HAP-1 (cell line): ENCODE measurements at places on chromosomes 11 and 22.

- no peak for DNase-seq
These were observed 64.5 kb downstream of the AMBRA1 start for GRCh38 chr11:46529095-46529905.

GRCh38 chr11:127939000-127939399 is 648.4 kb downstream of the ETS1 start:
- no peak for DNase-seq

DNA sequence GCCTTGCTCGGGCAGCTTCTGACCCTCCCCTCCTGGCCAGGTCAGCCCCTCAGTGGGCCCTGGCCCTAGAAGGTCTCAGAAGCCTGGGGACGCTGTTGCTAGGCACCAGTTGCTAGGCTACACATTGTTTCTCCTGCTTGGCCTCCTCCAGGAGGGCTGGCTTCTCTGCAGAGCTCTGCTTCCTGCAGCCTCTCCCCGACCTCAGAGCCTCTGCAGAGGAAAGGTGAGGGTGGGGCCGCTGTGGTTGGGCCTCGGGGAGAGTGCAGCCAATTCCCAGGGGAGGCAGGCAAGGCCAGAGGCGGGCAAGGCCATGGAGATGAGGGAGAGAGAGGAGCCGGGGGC is 27.6 kb upstream of the LRRC10B start:
- DNase-seq = peak; percentile 66

DNA sequence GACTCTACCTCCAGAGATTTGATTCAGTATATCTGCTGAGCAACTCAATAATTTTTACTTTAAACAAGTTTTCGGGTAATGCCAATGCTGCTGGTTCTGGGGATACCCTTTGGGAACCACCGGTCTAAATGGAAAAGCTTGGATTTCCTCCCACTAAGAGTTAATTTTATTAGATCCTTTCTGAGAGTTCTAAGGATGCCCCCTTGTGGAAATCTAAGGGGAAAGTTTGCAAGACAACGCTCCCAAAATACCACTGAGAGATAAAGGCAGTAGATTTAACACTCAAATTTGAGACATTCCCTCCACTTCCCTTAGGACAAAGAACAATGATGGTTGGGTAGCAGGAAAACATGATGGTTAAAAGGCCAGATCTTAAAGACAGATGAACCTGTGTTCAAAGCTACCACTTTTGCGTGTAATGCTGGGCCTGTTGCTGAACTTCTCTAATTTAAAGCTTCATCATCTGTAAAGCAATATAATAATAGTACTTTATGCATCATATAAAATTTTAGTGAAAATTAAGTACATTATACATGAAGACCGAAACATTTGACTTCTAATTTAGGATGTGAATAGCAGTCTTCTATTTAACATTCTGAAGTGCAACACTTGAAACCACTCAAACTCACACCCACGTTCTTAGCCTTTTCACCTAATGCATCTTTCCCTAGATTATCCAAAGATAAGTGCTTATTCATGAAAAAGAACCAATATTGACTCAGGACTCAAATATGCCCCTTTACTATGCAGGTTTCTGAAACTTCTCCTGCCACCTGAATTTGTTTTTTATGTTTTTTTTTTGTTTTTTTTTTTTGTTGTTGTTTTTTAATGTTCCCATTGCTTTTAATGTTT is 110.1 kb upstream of the LUZP2 start:
- DNase-seq = peak; percentile 72

DNA sequence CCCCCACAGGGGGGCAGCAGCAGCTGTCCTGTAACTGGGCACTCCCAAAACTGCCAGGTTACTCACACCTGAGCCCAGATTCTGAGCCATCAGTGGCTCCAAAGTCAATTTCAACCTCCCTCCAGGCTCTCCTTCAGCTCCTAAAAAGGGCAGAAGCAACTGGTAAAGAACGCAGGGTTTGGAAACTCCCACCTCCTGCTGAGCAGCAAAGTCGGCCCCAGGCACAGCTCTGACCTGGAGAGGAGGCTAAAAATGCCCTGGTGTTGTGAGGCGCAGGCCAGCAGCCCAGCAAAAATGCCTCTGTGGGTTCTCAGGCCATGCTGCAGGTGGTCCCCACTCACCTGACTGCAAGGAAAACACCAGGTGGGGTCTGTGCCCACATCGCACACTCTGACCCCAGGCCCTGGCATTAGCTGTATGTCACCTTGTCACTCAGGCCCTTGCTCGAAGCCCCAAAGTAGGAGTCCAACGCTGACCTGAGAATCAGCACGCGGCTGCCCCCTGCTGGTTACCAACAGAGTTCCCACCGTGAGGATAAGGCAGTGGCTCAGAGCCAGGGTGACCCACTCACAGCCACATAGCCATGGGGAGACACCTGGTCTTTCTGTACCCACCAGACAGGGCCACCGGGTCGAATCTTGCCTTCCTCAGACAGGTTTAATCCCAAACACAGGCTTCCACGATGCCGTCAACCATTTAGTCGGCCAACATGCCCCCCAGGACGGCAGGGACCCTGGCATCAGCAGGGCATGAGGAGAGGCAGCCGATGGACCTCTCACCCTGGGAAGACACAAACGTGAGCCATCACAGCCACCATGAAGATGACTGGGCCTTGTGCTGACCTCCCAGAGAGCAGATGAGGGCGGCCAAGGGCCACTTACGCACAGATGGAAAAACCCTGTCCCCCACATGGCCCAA is 11.1 kb downstream of the POLR3H start:
- peak; percentile 54 for DNase-seq

- DNase-seq = no peak
These were observed 47.5 kb downstream of the PAMR1 start for GRCh38 chr11:35477901-35478300.

GRCh38 chr22:46934746-46935491 is 172.5 kb downstream of the TBC1D22A start:
- no peak for DNase-seq

DNA sequence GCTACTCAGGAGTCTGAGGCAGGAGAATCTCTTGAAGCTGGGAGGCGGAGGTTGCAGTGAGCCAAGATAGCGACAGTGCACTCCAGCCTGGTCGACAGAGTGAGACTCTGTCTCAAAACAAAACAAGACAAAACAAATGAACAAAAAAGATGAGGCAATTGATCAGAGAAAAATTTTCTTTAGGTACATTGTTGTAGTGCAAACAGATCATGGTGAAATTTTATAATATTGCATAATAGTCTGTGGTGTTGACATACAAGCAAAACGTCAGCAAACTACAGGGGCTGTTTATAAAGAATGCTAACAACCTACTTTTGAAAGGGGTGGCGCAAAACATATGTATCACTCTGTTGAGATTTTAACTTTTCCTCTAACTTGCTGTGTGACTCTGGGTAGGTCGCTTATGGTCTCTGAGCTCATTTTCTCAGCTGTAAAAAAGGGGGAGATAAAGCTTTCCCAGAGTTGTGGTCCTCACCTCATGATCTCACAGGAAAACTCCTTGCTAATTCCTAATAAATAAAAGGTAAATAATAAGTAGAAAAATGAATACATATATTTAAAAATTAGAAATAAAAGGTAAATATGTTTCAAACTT is 64.8 kb upstream of the NUP160 start:
- DNase-seq = no peak

DNA sequence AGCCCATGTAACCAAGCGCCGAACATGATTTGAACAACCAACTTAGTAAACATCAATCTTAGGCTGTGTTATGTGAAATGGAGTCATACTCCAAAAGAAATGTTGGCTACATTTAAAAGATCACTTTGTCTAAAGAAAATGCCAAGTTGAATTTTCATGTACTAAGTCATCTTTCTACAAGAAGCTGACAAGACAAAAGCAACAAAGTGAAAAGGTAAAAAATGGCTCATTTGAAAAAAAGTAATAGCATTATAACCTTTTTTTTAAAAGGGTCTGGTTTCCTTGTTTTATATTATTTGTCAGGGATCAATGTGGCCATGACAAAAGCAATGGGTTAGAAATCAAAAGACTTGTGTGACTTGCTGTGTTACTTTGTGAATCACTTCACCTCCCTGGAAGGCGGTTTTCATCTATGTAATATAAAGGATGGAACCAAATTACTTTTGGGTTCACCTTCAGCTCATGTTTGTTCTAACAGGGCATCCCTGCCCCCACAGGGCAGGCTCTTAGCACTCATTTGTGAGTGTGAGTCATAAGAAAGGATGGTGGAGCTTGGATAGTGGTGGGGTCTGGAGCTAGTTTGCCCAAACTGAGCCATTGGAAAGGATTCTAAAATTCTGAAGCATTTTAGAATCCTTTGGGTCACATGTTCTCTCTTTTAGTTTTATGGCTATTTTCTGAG is 131.9 kb upstream of the MTMR2 start:
- DNase-seq = peak; percentile 45

DNA sequence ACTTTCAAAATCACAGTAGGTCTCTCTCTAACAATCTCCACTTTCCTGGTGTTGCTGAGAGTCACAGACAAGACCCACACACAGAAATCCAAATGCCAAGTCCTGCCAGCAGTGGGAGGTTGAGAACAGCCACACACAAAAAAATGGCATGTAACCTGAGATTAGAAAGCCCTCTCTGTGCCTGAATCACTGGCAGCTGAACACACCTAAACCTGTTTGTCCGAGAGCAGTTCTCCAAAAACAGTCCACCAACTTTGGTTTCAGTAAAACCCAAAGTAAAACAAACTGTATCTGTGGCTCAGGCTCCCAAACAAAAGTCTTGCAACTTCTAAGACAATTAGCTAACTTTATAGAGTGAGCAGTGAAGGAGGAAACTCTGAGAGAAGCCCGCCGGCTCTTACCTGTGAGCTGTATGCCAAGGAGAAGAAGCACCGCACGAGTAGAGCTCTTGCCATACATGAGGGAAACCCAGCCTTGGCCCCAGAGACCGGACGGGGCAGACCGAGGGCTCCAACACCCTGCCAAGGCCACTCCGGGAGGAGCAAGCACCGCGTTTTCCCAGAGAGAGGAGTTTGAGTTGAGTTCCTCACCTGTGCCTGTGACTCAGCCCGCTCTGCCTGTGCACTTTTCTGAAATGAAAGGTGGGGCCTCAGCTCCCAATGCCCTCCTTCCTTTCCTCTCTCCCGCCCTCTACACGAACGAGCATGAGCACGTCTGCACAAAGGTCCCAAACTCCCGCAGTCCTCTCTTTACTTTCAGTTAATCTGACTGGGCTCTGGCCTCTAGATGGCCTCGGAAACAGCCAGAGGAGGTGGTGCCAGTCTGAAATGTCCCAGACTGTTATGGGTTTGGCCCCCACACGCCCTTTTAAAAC is at the start of gene MPZL2:
MPZL2 (minus strand) TSS at position 603 of the 874 bp plus-strand sequence; CDS start at position 459, 144 bp downstream.
- peak; percentile 8 for DNase-seq

DNA sequence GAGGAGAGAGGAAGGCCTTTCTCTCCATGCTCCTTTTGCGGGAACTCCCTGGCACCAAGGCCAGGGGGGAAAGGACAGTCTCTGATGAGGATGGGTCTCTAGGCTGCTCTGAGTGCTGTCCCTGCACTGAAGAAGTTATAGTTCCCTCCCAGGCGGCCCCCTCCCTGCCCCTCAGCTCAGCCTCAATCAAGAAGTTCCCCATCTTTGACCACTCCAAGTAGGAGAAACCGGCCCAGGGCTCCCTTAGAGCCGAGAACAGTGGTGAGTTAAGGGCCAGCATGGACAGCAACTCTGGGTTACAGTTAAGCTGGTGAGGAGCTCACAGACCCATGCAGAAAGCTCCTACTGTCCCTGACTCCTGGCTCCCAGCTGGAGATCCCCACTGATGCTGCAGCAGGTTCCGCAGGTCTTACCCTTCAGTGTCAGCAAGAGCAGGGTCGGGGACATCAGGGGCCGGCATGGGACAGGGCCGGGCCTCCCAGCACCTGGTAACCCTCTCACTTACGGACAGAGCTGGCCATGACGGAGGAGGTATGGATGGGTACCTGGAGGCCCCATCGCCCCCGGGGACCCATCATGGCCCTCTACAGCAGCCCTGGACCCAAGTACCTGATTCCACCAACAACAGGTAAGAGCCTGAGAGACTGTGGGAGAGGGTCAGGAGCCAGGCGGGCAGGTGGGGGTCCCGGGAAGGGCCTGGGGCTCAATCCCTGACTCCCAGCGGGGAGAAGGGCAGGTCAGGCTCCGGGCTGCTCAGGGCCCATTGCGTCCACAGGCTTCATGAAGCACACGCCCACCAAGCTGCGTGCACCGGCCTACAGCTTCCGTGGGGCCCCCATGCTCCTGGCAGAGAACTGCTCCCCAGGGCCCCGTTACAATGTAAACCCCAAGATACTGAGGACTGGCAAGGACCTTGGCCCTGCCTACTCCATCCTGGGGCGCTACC is 4.2 kb downstream of the SCGB1C1 start:
- no peak for DNase-seq

DNA sequence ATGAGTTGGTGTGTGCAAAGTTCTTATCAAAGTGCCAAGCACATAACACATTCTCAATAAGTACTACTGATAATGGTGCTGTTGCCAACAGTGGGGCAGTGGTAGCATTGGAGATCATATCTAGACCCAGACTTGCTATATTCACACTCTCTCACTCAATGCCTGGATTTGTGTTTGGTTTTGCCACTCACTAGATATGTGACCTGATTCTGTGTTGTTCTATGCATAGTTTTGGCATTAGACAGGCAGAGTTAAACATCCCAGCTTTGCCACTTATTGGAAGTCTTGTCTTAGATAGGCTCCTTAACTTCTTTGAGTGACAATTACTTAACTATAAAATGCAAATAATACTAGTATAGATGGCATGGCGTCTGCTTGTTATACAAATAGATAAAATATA is 642.6 kb upstream of the CCDC179 start:
- DNase-seq = no peak

DNA sequence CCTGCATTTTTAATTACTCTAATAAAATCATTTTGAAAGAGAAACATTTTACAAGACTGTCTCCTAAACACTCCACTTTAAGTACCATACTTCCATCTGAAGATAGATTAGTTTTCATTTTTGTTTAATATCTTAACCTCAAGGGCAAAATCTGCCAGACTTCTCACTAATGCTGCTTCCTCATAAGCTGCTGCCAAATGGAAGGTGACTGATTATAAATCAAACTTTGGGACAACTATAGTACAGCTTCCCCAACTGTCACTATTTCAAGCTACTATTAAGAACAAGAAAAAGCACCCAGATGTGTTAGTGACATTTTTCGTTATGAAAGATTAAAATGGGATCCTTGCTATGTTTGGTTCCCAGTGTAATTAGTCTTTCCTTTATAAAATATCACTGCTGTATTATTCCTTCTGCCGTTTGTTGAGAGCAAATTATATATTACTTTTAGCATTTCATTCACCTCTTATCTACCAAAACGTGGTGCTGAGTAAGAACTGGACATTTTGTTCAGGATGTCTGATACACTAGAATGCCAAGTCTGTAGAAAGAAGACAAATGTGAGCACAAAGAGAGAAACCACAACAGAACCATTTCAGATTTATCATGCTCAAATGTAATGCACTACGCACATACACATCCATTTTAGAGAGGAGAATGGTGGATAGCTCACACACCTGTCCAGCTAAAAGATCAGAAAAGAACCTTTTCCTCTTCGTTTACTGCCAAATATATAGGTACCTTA is 312.2 kb upstream of the C11orf87 start:
- DNase-seq = no peak
